ENCODE measurements at places on chromosomes 5 and 9. TPM values are rescaled to one million over a fixed set of nuclear protein-coding genes. Genes with fewer than 3 reads are reported as not detected.

GOLGA2 gene
- total RNA-seq = 114 TPM

SLC34A3 gene
- total RNA-seq = under 0.01 TPM

IL6ST gene
- 921 TPM for total RNA-seq

IL5 gene
- not detected for total RNA-seq

SHOC1 gene
- total RNA-seq = under 0.01 TPM

RNF180 gene
- total RNA-seq = 2.0 TPM

ARHGEF39 gene
- 2.9 TPM for total RNA-seq

SV2C gene
- not detected for total RNA-seq

All from smooth muscle cell of trachea (primary cell).